ENCODE measurements at places on chromosomes 2 and 18.

GRCh38 chr18:60062396-60062795 is 162.6 kb downstream of the PMAIP1 start:
- no peak for DNase-seq

GRCh38 chr2:96626553-96626942 is 11.6 kb downstream of the KANSL3 start:
- no peak for DNase-seq

GRCh38 chr2:64412671-64413070 is 41.3 kb upstream of the LGALSL start:
- DNase-seq: no peak

- DNase-seq: no peak
These were observed 50.1 kb upstream of the NOSTRIN start for GRCh38 chr2:168752361-168752760.

DNA sequence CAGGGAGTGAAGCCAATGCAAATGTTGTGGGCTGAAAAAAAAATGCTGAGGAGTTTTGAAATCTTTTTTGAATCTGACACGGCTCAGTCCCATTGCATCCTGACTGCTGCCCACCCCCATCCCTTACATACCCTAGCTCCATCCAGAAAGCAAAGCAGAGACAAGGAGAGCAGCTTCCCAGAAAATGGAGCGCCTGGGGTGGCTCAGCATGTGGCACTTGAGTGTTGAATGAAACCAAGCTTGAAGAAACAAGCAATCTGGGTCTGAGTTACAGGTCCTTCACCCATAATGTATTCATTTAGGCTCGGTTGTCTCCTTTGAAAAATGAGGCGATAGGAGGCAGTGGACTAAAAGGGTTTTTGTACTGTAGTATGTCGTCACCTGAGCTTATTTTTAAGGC is 244.2 kb upstream of the ACVR2A start:
- no peak for DNase-seq

DNA sequence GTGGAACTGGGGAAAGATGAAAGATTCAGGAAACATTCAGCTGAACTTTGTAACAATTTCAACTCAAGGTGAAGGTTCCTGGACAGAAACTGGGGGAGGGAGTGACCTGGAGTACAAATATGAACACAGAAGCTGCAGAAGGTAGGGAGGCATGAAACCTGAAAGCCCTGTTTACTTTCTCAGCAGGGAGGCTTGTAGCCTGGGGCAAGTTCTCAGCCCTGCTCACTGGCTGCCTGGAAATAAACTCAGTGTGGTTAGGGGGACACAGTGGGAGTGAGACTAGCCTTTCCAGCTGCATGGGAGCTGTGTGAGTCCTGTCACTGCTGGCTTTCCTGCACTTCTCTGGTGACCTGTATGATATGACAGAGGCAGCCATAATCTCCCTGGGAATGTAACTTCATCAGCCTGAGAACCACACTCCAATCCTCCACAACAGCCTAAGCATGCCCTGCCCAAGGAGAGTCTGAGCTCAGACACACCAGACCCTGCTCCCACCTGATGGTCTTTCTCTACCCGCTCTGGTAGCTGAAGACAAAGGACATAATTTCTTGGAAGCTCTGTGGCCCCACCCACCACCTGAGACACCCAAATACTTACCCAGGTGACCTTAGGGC is 77.0 kb downstream of the ZSWIM2 start:
- no peak for DNase-seq

GRCh38 chr18:394262-394986 is 106.1 kb downstream of the COLEC12 start:
- DNase-seq: no peak

- no peak for DNase-seq
These were observed 527.4 kb downstream of the RNF144A start for GRCh38 chr2:7444626-7445025.

- DNase-seq: no peak
These were observed 262.4 kb downstream of the NDUFA10 start for GRCh38 chr2:239762655-239763269.

DNA sequence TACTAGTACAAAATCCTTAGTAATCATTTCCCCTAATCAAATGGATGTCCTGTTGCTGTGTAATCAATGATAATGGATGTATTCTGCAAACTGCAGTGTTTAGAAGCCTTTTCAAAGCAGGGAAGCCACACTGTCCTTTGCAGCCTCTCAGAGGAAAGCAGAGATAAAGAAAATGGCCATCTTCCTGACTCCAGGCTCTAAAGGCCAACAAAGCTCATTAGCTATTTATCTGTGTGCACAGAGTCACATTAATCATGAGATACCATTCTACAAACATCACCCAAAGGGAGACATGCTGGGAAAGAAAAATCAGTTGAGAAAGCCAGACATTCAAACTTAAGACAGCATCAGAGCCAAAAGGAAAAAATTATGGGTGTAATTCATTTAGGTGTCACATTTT is 165.0 kb downstream of the RAD51AP2 start:
- DNase-seq: no peak

DNA sequence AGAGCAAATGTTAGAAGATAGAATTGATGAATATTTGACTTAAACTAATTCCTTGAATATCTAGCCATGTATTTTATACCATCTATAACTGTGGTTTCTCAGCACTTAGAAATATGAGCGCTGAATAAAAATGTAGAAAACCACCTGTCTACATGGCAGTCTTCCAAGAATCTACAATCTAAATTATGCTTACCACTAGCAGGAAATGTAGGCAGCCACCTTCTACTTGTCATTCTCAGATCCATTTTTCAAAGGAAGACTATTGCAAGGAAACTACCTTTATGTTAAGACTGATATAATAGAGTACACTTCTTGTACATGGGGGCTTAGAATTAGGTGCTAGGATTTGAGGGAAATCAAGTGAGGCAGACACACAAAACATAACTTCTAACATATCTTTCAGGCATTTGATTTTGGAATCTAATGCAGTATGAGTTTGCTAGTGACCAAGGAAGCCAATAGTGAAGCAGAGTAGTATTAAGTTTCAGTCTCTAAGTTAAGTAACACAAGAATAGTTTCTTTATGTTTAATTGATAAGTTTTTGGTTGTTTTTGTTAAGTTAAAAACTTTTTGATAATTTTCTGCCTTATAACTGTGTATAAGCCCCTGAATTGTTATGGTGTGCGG is 175.9 kb upstream of the ITGA4 start:
- no peak for DNase-seq

- no peak for DNase-seq
These were observed 29.8 kb downstream of the LRP1B start for GRCh38 chr2:142100970-142101369.

DNA sequence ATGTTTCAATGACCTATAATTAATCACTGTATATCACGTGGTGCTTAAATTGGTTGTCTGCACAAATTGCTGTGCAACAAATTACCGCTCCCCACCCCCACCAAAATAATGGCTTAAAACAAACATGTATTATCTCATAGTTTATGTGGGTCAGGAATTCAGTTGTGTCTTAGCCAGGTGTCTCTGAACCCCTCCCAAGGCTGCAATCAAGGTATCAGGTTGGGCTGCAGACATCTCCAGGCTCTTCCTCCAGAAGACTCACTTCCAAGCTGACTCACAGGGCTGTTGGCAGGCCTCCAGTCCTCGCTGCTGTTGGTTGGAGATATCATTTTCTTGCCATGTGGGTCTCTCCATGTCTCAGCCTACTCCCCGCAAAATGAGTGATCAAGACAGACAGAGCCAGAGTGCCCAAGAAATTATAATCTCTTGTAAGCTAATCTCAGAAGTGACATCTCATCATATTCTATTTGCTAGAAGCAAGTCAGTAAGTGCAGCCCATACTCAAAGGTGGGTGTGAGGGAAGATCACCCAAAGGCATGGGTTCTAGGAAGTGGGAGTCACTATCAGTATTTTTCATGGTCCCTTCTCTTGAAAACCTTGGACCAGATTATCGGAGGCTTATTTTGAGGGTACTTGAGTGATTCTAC is 38.4 kb downstream of the SPC25 start:
- no peak for DNase-seq

- no peak for DNase-seq
These were observed 91.6 kb downstream of the TMX3 start for GRCh38 chr18:68623342-68623741.

DNA sequence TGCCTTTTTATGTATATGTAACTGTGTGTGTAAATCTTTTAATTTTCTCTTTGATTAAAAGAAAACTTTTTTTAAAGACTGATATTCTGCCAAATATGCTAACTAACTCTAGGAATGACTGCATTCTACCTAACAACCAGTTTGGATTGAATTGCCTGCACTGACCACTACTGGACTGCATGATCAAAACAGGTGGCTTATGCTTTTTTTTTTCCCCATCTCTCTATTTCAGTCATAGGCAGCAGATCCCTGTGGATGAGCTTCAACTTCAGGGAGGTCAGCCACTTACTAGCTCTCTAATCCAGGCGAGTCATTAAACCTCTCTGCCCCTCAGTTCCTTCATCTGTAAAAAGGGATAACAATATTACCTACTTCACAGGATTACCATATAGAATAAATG is 138.6 kb upstream of the SERTAD2 start:
- DNase-seq: no peak

- DNase-seq: no peak
These were observed 396.3 kb downstream of the RIT2 start for GRCh38 chr18:42719221-42719620.

GRCh38 chr18:32804134-32804888 is 31.5 kb upstream of the KLHL14 start:
- DNase-seq: no peak
